Activated T-cell treated with anti-CD3 and anti-CD28 coated beads, Interleukin-2, amount 50 U/mL, for 24 hours (primary cell): ENCODE measurements at places on chromosomes 3 and 15.
A peak's percentile ranks its signal among the peaks of the same experiment; 100 is the strongest.

DNA sequence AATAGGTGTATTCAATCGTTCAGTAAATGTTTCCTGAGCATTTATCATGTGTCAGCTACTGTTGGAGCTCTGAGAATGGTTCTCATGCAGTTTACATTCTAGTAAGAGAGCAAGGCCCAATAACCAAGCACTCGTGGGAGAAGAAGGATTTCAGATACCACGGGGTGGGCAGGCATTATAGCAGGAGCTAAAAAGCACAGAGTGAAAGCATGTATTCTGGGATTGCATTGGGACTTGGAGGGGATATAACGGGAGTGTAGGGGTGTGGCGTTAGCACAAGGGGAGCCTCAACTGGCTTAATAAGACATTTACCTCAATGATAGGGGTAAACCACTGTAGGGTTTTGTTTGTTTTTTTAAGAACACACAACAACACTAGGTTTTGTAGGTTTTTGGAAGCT, 1.6 kb upstream of the SIAH2 start:
- DNase-seq = no peak

GRCh38 chr3:66133050-66133757, 87.6 kb upstream of the SLC25A26 start:
- DNase-seq = no peak

DNA sequence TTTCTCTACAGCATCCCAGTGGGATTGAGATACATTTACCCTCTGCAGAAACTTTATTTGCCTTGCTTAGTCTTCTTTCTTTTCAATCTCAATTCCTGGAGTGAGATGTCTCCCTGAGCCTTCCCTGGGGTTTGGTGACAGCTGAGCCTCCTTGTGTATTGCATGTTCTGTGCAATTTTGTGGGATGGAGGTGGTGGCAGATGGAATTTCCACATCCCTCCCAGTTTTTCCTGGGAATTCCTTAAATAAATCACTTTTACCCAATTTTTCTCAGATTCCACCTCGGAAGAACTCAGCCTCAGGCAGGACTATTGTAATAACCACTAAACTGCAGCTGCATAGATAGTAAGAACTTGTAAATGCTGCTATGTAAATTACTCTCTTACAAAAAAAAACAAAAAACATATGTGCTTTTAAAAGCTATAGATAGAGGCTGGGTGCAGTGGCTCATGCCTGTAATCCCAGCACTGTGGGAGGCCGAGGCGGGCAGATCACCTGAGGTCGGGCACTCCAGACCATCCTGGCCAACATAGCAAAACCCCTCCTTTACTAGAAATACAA, 88.5 kb upstream of the ABHD17C start:
- no peak for DNase-seq

- no peak for DNase-seq
Observed at GRCh38 chr3:42569593-42570142, 12.1 kb downstream of the SEC22C start.

- no peak for DNase-seq
Observed at GRCh38 chr3:190024912-190025311, 95.8 kb downstream of the P3H2 start.

GRCh38 chr3:102790747-102791325, 356.0 kb downstream of the ZPLD1 start:
- DNase-seq = no peak

- no peak for DNase-seq
Observed at GRCh38 chr3:31531452-31531991, 1.2 kb upstream of the STT3B start.

GRCh38 chr3:44890852-44891251, 16.4 kb downstream of the TGM4 start:
- no peak for DNase-seq

DNA sequence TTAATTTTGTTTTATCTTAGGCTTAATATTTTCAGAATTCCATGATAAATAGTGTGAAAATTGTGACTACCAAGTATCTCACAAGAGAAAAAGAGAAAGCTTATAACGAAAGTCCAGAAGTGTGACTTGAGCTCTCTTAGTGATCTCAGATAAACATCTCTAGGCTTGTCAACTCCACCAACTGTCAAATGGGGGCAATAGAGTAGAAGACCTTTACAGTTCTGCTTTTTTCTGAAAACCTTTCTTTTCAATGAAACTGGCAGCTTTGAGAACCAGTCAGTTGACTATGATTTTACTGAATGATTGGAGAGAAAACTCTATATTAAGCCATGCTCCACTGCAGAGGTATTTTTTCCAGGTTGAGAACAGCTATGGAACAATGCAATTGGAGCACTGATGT, 119.2 kb upstream of the TP63 start:
- DNase-seq = no peak

GRCh38 chr3:25433868-25434267, 5.8 kb downstream of the RARB start:
- DNase-seq = no peak

GRCh38 chr15:85691350-85692240, 103.1 kb downstream of the KLHL25 start:
- peak; percentile 57 for DNase-seq

DNA sequence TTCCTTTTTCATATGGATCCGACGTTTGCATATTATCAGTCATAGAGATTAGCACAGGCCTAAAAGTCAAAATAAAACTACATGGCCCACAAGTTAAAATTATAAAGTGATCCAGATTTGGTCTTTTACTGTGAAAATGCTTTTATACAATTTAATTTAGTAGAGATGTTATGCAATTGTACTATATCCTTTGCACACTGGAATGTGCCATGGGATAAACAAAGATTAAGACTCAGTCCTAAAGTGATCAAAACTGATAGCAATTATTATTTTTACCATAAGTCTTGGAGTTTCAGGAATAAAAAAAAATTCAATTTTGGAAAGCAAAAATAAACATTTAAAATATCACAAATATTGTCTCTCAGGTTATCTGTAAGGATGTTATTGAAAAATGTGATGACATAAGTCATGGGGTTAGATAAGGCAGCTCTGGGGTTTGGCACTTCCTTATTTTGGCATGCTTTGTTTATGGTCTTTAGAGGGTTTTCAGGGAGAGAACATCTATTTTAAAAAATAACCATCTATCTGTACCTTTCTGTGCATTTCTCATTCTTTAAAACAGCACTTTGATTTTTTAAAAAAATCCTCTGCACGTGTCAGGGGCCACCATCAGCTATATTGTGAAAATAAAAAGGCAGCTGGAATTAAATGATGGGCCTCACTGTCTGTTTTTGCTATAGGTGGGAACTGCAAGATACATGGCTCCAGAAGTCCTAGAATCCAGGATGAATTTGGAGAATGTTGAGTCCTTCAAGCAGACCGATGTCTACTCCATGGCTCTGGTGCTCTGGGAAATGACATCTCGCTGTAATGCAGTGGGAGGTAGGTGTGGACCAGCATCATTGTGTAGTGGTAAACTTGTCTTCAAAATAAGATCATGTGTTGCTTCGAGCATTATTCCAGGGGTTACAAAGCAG, 67.3 kb downstream of the TGFBR2 start:
- no peak for DNase-seq
